ENCODE measurements at places on chromosomes 1 and 21.

GRCh38 chr1:24318615-24319311 is 394 bp upstream of the GRHL3 start:
- peak; percentile 36 for DNase-seq

GRCh38 chr1:108972951-108973350 is 9.7 kb upstream of the CLCC1 start:
- no peak for DNase-seq

DNA sequence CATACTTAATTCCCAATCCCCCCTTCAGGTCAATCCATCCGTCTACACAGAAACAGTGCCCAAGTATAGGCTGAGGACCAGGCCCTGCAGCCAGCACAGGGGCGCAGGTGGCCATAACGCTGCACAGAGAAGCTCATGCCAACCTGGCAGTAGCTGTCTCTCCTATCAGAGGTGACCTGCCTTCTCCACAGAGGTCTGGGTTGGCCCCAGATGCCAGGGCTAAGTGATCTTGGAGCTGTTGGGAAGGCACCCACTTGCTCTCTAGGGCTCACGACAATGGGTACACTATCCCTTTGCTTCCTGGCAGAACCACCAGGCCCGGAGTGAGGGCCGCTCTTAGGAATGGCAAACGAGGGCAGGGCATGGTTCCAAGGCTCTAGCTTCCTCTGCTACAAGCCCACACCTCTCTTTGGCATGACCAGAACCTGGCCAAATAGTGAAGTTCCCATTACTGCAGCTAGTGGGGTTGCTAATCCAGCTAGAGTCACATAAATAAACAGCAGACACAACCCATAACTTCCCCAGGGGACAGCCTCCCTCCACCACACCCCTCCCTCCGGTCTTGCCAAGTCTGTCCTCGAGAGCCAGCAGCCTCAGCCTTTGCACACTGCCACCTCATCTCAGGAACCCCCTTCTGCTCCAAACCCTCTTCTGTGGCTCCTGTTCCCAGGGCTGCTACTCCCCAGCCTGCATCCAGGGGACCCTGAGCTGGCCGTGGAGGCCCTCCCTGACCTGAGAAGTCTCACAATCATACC is 113.0 kb downstream of the GLIS1 start:
- no peak for DNase-seq

DNA sequence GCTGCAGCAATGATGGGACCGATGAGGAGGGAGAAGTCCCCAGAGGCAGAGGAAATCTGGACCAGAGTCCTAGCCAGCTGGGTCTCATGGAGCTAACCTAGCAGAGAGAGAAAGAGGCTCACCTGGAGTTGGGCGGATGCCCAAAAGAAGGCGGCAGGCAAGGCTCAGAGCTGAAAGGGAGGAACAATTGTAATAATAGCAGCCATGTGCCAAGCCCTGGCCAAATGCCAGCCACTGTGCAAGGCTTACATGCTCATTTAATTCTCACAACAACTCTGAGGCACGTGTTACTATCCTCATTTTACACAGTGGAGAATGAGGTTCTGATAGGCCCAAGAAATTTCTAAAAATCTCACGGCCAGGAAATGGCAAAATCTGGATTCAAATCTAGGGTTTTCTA is 50.0 kb upstream of the ZNF648 start:
- no peak for DNase-seq

DNA sequence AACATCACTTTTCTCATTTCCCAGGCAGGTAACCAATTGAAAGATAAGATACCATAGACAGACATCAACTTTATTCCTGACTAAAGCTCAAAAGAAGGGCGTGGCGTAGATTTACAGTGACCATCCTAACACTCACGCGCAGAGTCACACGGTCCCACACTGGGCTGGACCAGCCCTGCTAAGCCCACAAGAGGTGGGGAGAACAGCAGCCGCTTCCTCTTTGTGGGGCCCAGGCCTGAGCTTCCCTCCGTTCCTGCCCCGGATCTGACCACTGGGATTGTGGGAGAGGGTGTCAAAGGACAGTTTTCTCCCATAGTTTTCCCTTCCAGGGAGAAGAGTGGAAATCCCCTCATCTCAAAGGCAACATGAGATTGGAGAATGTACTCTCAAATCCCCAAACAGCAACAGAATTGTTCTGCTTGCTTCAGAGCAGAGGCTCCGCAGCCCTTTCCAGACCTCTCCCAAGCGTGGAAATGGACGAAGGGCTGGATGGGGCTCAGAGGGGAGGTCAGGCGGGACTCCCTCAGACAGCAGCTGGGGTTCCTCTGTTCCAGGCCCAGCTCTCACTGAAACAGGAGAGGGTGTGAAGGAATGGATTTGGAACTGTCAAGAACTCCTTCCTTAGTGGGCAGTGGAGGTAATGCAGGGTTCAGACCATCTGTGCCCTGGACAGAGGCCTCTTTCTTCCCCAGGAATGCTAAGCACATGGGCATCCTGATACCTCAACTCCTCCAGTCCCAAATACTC is 33.7 kb downstream of the L1TD1 start:
- no peak for DNase-seq

DNA sequence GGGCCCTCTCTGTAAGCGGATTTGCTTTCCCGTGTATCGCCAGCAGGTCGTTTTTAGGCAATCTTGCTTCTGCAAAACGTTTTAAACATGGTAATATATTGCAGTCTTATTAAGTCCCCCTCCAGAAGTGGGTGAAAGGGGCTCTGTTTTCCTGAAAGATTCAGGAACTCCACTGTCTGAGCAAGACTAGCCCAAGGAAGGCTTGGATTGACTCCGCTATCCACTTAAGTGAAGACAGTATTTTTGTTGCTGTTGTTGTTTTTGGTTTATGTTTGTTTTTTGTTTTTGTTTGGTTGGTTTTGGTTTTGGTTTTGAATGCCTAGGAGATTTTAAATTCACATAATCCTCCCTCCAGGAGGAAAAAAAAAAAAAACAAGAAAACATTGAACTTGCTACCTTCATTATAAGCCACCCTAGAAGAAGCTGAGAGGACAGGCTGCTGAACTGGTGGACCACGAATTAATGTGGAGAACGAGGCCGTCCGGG is 29.1 kb upstream of the NFIA start:
- no peak for DNase-seq

DNA sequence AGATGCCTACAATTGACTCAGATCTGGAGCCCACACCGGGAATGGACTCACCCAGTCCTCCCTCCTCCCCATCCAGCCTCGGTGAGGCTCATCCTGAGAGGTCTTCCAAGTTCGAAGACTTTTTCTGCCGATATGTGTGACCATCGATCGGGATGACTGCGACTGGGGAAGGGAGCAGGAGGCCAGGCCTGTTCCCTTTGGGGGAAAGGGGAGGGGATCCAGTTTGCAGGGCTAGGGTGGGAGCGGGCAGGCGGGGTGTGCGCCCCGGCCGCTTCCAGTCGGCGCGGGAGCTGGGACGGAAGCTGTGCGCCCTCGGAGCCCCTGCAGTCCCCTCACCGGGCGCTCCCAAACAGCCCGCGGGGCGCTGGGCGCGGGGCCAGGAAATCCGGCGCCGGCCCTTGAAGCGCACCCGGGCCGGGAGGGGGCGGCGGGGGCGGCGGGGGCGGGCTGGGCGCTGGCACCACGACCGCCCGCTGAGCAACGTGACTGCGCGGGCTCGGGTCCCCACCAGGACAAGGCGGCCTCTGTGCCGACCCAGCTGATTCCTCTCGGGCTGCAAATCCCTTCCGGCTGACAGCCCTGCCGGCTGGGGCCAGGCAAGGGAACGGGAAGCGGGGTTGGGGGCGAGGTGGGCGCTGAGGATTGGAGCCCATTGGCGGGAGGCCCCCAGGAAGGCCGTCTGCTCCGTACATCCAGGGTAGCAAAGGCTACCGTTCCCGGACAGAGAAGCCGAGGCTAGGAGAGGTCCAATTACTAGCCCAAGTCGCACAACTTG is 103.9 kb downstream of the EBNA1BP2 start:
- DNase-seq: no peak

DNA sequence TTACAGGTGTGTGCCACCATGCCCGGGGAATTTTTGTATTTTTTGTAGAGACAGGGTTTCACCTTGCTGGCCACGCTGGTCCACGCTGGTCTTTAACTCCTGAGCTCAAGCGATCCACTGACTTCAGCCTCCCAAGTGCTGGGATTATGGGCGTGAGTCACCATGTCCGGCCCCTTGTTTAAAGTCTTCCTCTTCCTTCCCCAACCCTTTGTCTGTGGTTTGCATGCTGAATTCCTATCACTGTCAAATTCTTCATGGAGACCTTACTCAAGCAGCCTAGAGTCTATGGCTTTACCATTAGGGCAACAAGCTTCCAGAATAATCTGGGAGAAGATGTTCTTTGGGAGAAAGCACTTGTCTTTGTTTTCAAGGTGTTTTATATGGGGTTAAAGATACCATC is 34.7 kb downstream of the B3GALT5 start:
- no peak for DNase-seq

GRCh38 chr1:24896596-24897262 is 33.3 kb downstream of the RUNX3 start:
- no peak for DNase-seq

DNA sequence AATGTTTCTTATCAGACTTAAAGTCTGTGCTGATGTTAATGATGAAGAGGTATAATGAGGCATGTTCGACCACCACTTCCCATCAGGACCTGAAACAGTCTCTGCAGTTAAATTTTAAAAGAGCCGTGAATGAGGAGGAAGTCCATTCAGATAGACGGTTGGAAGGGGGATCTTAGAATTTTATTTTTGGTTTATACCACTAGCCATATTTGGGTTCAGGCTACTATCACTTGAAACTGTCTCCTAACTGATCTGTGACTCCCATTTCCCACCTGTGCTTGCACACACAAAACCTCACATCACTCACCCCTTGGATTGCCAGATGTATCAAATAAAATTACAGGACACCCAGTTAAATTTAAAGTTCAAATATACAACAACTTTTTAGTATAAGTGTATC is 9.9 kb upstream of the ANKRD13C start:
- DNase-seq: no peak

- peak; percentile 82 for DNase-seq
Measured at GRCh38 chr1:77533660-77534305, 148.7 kb downstream of the ZZZ3 start.

DNA sequence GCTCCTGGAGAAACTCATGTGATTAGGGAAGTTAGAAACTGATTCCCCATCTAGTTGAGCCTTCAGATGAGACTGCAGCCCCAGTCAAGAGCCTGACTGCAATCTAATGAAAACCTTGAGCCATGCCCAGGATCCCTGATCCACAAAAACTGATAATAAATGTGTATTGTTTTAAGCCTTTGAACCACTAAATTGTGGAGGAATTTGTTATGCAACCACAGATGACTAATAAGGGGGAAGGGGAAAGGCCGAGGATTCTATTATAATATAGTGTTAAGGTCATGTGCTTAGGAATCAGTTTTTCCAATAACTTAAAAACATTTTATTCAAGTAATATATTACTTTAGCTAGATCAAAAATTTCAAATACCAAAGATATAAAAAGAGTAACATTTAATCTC is 52.8 kb upstream of the USP25 start:
- DNase-seq: no peak

DNA sequence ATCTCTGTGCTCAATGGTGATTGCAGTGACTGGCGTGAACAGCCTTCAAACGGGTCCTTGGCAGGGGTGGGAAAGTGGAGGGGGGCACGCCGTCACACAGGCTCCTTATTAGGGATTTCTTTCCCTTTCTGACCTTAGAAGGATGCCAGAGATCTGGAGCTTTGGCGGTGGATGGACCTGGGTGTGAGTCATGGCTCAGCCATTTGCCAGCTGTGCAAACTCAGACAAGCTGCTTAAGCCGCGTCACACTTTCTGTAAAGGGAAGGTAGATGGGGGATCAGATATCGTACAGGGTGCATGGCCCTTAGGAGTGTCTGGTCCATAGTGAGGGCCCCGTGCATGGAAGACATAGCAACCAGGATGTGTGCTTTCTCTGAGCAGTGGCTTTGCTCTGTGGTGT is 48.3 kb upstream of the C1orf174 start:
- no peak for DNase-seq

DNA sequence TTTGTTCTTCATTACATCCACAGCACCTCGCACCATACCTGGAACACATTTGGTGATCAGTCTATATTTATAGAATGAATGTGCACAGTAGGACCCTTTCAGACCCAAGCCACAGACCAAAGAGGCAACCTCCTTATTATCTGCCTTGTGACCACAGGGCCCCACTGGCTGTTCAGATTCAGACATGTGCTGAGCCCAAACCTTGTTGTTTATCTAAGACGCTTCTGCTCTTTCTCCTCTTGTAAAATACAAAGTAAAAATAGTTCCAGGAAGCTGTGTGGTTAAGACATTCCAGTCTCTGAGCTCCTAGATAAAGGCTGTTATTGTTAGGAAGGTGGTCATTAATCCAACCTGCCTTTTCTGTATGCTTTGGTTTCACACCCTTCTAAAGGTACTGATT is 3.6 kb upstream of the SCMH1 start:
- peak; percentile 64 for DNase-seq

DNA sequence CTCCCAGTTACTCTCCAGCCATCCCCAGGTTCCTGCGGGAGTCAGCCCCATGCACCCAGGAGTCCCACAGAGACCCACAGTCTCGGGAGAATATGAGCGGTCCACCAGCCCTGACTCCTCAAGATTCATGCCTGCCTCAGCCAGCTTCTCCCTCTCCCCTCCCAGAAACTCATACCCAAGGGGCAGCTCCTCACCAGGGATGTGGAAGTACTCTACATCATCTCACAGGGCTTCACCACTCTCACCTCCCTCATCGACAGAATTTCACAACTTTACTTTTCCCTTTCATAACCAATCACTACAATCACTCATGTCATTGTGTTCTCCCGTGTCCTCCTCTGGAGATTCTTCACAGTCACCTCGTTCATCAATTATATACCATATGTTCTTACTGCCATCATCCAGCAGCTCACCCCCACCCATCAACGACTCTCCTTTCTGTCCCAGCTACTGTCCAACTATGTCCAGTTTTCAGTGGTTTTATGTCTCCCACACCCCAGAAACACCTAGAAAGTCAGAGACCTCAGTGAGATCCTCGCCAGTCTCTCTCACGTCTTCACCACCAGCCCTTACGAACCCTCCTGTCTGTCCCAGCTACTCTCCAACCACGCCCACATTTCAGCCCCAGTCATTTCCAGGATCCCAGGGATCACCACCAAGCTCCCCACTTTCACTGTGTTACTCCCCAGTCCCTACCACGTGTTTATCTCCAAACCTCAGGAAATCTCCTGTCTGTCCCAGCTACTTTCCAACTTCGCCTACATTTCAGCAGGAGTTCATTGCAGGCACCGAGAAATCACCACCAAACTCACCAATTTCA is 1530.1 kb upstream of the TPTE start:
- no peak for DNase-seq

- peak; percentile 24 for DNase-seq
Measured at GRCh38 chr1:198906739-198907422, 268.0 kb downstream of the PTPRC start.

DNA sequence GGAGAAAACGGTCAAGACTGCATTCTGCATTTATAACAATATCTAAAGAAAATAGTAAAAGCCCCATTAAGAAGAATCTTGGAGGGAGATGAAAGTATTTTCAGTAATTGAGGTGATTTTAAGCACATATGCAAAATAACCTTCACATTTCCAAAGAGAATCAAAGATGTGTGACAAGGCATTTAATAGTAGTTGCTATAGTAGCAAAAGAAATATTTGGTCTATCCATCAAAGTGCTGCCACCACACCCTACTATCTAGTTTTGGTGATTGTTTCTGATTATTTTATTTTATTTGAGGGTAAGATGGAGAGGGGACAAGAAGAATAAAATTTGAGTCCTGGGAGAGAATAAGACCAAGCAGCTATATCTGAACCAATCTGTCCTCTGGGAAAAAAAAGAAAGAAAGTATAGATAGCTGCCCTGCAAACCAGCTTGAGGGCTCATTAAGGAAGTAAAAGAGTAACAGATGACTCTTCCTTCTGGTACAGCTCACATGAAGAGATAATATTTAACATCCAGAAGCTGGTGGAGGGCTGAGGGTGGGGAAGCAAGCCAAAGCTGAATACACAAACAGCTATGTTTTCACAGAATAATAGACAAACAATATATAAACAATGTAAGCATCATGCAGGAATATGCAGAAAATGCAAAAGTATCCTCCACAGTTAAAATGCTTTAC is 47.2 kb upstream of the RASAL2 start:
- DNase-seq: no peak
